Stimulated activated CD4-positive, alpha-beta T cell treated with anti-CD3 and anti-CD28 coated beads, Interleukin-1b, Interleukin-23, amount 100 ng/mL, for 1 hour (primary cell): ENCODE measurements at places on chromosomes 5 and 9.
A peak's percentile ranks its signal among the peaks of the same experiment; 100 is the strongest.

GRCh38 chr9:23543419-23543818 lies 282.6 kb downstream of the ELAVL2 start:
- no peak for DNase-seq

- DNase-seq = no peak
These were observed 82.4 kb downstream of the NTRK2 start for GRCh38 chr9:84751921-84752320.

DNA sequence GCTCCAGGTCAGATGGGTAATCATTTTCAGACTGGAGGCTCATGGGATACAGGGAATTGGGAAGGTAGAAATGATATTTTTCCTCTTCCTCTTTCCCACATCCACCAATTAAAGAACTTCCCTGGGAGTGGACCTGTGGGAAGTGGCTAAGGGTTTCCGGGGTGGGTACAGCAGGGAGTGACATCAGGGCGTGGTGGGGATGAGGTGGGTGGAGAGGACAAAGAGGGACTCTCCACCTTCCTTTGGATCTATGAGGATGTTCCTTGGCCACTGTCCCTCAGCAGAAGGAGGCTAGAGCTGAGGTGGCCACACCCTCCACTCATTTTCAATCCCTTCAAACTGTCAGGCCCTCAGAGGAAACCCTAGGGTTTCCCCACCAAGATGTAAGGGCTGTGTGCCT lies 54.7 kb downstream of the IRF1 start:
- no peak for DNase-seq

DNA sequence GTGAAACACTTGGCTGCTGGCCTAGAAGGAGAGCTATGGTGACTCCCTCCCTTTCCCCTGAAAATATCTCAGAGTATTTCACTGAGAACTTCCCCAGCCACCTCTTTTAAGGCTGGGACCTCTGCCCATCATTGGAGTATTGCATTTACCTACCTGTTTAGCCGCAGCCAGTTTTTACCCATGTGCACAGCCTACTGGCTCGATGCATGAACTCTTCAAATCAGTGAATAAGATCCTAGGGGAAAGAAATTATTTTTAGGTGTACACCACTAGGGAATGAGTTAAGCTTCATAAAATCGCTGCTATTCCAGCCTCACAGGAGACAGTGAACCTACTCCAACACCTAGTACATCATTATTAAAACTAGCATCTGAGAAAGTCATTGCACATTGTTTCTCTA lies 16.8 kb upstream of the FAM174A start:
- DNase-seq = no peak

DNA sequence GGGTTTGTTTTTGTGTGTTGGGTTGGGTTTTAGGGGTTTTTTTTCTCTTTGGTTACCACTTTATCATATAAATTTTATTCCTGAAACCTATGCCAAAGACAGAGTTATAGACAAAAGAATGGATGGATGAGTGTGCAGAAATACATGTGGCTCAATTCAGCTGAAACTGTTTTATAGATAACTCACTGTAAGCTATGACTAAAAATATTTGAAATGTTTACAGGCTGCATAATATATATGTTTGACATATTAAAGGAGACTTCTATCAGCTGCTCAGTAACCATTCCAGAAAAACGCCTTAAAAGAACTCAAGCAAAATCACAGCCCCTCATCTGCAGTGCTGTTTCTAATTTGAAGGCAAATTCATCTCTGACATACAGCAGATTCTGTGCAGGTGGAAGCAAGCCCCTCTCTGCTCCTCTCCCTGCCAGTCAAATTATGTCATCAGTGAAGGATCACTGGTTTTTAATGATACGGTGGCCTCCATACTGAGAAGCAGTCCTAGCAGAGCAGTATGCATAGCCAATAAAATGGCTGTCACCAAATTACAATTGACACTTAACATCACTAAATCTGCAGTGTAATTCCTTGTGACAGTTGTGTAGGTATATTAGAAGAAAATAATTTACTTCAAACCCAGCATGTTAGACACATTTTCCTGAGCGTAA lies 301.6 kb downstream of the NR2F1-AS1 start:
- no peak for DNase-seq

GRCh38 chr9:73844135-73844534 lies 653.0 kb upstream of the RORB start:
- DNase-seq = no peak

DNA sequence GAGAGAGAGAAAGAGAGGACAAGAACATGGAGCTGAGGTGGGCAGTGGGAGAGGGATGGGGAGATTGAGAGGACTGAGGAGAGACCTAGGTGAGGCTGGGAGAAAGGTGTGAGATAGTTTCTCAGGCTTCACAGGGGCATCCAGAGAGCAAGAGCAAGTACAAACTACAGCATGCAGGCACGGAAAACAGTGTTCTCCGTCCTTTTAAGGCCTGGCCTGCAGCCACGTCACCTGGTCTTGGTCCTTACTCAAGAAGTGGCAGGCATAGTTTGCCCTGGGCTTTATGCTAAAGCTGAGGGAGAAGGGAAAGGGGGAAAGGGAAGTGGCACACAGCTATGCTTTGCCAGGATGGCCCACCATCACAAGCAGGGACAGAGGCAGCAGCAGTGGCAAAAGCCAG lies 65.7 kb downstream of the SIL1 start:
- DNase-seq = no peak

DNA sequence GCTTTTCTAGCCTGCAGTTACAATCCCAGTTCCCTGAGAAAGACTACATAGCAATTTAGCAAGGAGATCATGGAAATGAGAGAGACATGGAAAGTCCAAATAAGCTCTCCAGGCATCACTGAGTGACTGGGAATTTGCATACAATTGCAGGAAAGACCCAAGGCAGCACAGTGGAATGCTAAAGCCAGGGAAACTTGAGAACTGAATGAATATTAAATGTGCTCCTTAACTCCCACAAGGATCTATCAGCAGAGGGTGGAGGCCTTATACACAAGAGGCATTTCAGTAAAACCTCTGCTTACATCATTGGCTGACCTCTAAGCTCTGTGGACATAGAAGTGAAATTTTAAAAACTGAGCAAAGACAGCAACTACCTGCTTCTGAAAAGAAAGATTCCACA lies 355.6 kb upstream of the DAB2 start:
- no peak for DNase-seq

DNA sequence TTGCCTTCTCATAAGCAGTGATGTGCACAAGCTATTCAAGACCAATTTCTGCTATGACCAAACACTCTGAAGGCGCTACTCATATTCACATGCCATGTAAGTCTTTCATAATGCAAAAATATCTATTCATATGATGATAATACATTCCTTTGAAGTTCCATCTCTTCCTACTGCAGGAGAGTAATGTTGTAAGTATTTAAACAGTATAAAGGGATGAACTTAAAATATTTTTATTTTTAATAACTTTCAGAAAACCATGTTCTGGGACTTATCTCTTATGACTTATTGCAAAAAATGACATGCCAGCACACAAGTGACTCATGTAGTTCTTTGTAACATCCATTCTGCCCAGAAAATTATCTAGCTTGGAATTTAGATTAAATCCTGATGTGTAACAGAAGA lies 376.4 kb downstream of the KCTD16 start:
- DNase-seq = no peak

GRCh38 chr5:112822456-112822855 lies 38.6 kb upstream of the SRP19 start:
- no peak for DNase-seq

GRCh38 chr5:179166886-179167841 lies 107.0 kb downstream of the ZNF354C start:
- peak; percentile 59 for DNase-seq

DNA sequence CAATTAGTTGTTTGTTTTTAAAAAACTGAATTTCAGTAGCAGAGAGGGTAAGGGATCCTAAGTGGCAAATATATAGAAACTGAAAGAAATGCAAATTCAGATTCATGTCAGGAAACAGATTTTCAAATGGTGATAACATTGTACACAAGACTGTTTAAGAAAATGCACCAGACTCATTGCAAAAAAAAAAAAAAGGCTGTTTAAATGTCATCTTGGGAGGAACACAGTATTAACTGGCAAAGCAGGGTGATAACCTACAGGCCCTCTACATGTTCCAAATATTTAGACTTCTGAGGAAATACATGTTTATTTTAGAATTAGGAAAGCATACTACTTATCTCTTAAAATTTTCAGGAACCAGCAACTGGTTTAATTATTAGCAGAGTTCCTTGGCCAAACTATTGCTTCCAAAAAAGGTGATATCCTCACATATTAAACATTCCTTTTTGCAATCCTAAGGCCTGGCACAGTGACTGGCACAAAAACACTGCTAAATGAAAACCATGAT lies 114.5 kb downstream of the TSSK1B start:
- DNase-seq = no peak

DNA sequence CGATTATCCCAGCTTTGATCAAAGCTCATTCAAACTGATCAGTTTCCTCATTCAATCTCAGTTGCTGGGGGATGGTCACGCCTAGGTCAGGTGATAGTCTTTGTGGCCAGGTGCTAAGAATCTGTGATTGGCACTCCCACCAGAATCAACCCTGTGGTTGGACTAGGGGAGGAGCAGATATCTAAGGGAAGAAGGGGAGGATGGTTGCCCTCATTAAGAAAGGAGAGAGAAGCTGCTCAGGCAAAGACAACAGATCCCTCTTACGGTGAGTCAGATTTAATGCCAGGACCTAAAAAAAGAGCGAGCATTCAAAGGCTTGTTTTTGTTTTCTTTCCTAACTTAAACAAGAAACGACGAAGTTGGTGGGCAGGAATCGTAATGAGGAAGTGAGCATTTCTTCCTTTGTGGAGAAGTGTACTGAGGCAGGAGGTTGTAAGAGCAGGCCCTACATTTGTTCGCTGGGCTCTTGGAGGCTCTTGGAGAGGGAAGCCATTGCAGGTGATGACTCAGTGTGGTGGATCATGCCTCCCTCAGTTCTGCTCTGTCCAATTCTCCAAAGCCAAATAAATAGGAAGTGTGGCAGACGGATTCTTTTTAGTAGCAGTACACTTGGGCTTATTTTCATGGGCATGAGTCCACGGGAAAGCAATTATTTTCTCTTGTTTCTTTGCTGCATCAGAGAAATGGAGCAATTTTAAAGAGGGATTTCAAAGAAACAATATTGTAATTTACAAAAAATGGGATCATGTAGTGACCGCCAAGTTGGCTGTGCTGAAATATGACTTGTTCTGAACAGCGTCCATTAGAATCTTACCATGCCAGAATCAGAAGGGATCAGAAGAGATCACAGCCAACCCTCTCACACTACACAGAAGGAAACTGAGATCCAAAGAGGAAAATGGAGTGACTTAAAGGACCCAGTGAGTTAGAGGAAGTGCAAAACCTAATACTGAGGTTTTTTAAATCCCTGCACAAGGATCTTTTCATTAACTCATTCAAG lies 18.7 kb upstream of the TGFBR1 start:
- DNase-seq = no peak

GRCh38 chr5:150172145-150172544 lies 5.6 kb downstream of the CDX1 start:
- DNase-seq = no peak

- DNase-seq = no peak
These were observed 285.3 kb upstream of the GRAMD2B start for GRCh38 chr5:126137891-126138280.

DNA sequence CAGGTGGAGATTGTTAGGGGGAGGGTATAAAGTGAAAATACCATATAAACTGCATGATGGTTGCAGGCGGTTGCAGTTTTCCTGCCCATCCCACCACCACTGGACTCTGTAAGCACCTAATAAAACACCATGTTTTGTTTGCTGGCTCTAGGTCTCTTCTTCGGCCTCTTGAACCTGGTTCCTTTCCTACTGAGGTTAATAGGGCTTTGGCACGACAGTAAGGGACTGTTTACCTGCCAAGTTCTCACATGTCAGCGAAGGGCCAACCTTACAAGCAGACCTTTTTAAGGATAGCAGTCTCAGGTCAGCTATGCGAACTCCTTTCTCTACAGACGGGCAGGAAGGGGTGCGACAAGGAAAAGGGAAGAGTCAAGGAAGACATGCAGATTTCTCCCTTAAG lies 3.4 kb upstream of the RFESD start:
- DNase-seq = no peak

GRCh38 chr9:6605202-6605601 lies 40.3 kb downstream of the GLDC start:
- no peak for DNase-seq

DNA sequence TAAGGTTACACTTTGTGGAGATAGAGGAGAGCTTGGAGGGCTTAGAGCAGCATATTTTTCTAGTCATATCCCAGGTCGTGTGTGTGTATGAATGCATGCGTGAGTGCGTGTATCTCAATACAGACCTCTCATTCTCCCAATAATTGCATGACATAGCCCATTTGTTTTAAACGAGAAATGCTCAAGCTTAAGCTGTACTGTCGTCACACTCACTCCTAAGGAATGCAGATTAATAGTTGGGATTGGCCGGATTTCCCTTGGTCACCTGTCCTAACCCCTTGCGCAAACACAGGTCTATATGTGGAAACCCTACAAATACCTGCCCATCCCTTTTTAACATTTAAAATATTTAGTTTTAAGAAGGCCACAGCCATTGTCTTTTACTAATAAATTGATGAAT lies 165.8 kb downstream of the SEMA5A start:
- DNase-seq = no peak

GRCh38 chr5:126383246-126383645 lies 40.0 kb upstream of the GRAMD2B start:
- DNase-seq = no peak

GRCh38 chr5:172854451-172854871 lies 20.4 kb downstream of the ERGIC1 start:
- DNase-seq = no peak

- DNase-seq = no peak
These were observed 12.9 kb upstream of the OLFM1 start for GRCh38 chr9:135074354-135075233.

- no peak for DNase-seq
These were observed 6.1 kb upstream of the DMRT3 start for GRCh38 chr9:970151-970996.

DNA sequence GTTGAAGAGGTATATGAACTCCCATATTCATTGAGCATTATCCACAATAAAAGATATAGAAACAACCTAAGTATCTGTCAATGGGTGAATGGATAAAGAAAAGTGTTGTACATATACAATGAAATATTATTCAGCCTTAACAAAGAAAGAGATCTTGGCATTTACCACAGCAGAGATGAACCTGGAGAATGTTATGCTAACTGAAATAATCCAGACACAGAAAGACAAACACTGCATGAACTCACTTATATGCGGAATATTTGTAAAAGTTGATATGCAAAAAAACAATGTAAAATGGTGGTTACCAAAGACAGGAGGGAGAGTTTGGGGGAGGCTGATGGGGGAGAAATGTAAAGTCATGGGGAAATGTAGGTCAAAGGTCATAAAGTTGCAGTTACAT lies 278.7 kb downstream of the ZNF608 start:
- no peak for DNase-seq
